ENCODE measurements at places on chromosomes 1 and 21.

GRCh38 chr1:39637361-39637760, 2.1 kb downstream of the HEYL start:
- no peak for DNase-seq

GRCh38 chr1:219746141-219746540, 133.2 kb upstream of the ZC3H11B start:
- DNase-seq = no peak

- DNase-seq = no peak
Measured at GRCh38 chr1:231527586-231528171, 790 bp upstream of the TSNAX start.

GRCh38 chr1:167427848-167428247, 90.5 kb downstream of the CD247 start:
- DNase-seq = no peak

- DNase-seq = no peak
Measured at GRCh38 chr1:18908911-18909771, 6.8 kb upstream of the ALDH4A1 start.

- no peak for DNase-seq
Measured at GRCh38 chr1:88885933-88886332, 5.4 kb downstream of the GTF2B start.

GRCh38 chr1:31755850-31756492, 8.2 kb downstream of the ADGRB2 start:
- no peak for DNase-seq

Data from H54 (cell line).